Immature natural killer cell (primary cell): ENCODE measurements at places on chromosomes 1 and 21.

- H3K4me1 ChIP-seq: peaks cover 47% of the 10 kb centered on the region
- H3K36me3 ChIP-seq: no peaks in the 10 kb centered on the region
- no peak overlapping the region for H3K27ac ChIP-seq
- DNase-seq: no peak
- peaks cover 57% of the 10 kb centered on the region for H3K27me3 ChIP-seq
- H3K4me3 ChIP-seq: peak overlapping the region; percentile 78
Observed at GRCh38 chr1:90729504-90730242, 12.6 kb upstream of the BARHL2 start.

- DNase-seq: no peak
- H3K4me1 ChIP-seq: peaks cover 49% of the 10 kb centered on the region
- peaks cover 4% of the 10 kb centered on the region for H3K27me3 ChIP-seq
Observed at GRCh38 chr1:204089044-204089751, 16.3 kb downstream of the SOX13 start.

GRCh38 chr1:90835661-90836344 lies 118.7 kb upstream of the BARHL2 start:
- H3K27me3 ChIP-seq: peaks cover 52% of the 10 kb centered on the region
- DNase-seq: no peak
- H3K4me1 ChIP-seq: peaks cover 19% of the 10 kb centered on the region
- H3K27ac ChIP-seq: no peak overlapping the region

GRCh38 chr1:40495315-40495903 lies 13.2 kb upstream of the EXO5 start:
- no peak for DNase-seq
- no peak overlapping the region for H3K4me3 ChIP-seq
- no peak overlapping the region for H3K27ac ChIP-seq
- peaks cover 69% of the 10 kb centered on the region for H3K36me3 ChIP-seq

DNA sequence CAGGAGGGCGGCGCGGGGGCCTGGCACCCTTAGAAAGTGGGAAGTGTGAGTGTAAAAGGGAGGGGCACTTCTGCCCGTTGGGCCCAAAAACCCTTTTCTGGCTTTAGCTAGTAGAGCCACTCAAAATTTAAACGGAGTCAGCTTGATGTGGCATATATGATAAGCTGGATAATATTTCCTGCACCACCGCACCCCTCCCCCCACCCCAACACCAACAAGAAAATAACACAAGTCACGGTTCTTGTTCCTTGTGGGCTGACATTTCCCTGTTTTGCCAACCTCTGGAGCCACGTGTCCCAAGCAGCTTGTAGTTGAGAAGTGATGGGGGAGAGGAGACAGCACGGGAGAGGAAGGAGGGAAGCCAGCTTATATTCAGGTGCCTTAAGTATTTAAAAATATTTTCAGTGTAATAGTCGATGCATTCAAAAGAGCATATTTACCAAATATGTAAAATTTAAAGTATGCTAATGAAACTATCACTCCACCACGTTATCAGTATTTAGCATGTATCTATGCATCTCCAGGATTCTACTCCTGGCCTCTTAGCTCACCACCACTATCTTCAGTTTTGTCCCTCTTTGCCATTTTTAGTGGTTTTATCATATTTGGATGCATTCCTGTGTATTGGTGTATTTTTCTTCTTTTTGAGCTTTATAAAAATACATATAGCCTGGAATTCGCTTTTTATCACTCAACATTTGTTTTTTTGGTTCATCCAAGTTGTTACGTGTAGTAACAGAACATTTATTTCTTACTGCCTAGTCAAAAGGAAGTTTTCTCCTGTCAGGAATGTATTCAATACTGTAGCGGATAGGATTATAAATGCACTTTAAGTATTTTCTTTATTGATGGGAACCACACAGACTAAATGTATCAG lies 773 bp upstream of the DDX59 start:
- no peak for DNase-seq
- H3K27me3 ChIP-seq: no peaks in the 10 kb centered on the region
- H3K4me3 ChIP-seq: peak overlapping the region; percentile 97
- peaks cover 50% of the 10 kb centered on the region for H3K4me1 ChIP-seq
- peaks cover 7% of the 10 kb centered on the region for H3K36me3 ChIP-seq

GRCh38 chr1:19222979-19223824 lies 13.1 kb upstream of the UBR4 start:
- no peak overlapping the region for H3K27ac ChIP-seq
- no peaks in the 10 kb centered on the region for H3K4me1 ChIP-seq
- no peak for DNase-seq
- peaks cover 18% of the 10 kb centered on the region for H3K36me3 ChIP-seq
- no peak overlapping the region for H3K4me3 ChIP-seq

DNA sequence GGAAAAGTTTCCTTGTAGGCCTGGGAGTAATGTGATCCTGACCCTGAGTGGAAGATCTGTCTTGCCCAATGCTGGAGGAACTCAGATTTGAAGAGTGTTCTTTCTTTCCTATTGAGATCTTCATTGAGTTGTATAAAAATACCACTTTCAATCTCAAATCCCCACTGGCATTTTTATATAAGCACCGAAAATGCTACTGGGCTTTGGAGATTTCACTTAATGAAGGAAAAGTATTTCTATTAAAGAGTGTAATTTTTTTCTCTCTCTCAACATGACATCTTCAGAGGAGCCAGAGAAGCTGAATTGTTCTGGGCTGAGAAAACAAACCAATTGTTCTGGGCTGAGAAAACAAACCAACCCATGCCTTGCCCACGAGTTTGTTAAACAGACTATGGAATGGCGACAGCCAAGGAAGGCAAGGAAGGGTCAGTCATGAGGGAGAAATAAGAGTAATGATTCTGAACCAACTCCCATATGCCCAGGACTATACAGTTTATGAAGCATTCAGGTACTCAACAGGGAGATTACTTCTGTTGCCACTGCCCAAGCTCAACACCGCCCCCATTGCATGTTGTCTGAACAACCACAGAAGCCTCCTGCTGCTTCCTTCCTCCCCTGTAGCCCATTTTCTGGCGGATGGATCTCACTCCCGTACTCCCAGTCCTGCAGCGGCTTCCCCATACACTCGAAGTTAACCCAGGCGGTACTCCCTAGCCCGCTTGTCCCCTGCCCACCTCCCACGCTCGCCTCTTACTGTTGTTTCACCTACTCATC lies 103.2 kb downstream of the BEND5 start:
- no peak for DNase-seq
- no peaks in the 10 kb centered on the region for H3K4me1 ChIP-seq
- H3K27me3 ChIP-seq: peaks cover 12% of the 10 kb centered on the region
- H3K36me3 ChIP-seq: no peaks in the 10 kb centered on the region
- H3K4me3 ChIP-seq: no peak overlapping the region

GRCh38 chr1:248359415-248359814 lies 2.0 kb upstream of the OR2T4 start:
- H3K4me3 ChIP-seq: no peak overlapping the region
- H3K27ac ChIP-seq: no peak overlapping the region
- no peaks in the 10 kb centered on the region for H3K4me1 ChIP-seq
- no peak for DNase-seq
- H3K36me3 ChIP-seq: no peaks in the 10 kb centered on the region
- H3K27me3 ChIP-seq: peaks cover 4% of the 10 kb centered on the region

- no peak for DNase-seq
- no peaks in the 10 kb centered on the region for H3K27me3 ChIP-seq
- no peaks in the 10 kb centered on the region for H3K36me3 ChIP-seq
- peak overlapping the region; percentile 93 for H3K27ac ChIP-seq
- peak overlapping the region; percentile 9 for H3K4me3 ChIP-seq
- peaks cover 84% of the 10 kb centered on the region for H3K4me1 ChIP-seq
Observed at GRCh38 chr21:14542638-14543037, 3.5 kb downstream of the SAMSN1 start.

- H3K27ac ChIP-seq: peak overlapping the region; percentile 94
- peaks cover under 1% of the 10 kb centered on the region for H3K27me3 ChIP-seq
- peak overlapping the region; percentile 75 for H3K4me3 ChIP-seq
- H3K36me3 ChIP-seq: no peaks in the 10 kb centered on the region
Observed at GRCh38 chr1:154493276-154493675, 8.7 kb upstream of the TDRD10 start.

GRCh38 chr1:39453603-39454002 lies 37.8 kb upstream of the BMP8A start:
- DNase-seq: no peak
- H3K27ac ChIP-seq: no peak overlapping the region

- no peak for DNase-seq
- H3K27me3 ChIP-seq: no peaks in the 10 kb centered on the region
- no peak overlapping the region for H3K27ac ChIP-seq
Observed at GRCh38 chr1:181397845-181398244, 85.5 kb upstream of the CACNA1E start.

GRCh38 chr1:25107643-25108010 lies 124.7 kb downstream of the SYF2 start:
- peaks cover 10% of the 10 kb centered on the region for H3K27me3 ChIP-seq
- peaks cover 6% of the 10 kb centered on the region for H3K36me3 ChIP-seq
- no peak overlapping the region for H3K4me3 ChIP-seq
- no peak for DNase-seq

DNA sequence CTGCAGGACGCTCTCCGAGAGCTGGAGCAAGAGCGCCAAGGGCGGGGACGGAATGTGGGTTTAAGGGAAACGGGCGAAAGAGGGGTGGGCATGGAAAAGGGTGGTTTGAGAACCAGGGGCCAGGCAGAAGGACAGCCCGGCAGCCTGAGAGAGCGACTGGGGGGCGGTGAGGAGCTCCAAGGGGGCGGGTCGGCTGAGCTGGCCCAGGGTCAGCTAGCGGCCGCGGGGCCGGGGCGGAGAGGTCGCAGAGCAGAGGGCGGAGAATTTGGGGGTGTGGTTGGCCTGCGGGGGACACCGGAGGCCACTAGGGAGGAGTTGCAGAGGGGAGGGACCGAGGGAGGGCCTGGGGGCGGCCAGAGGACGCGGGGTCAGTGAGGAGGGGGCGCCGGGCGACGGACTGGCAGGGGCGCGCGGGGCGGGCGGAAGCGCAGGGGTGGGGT lies 54.7 kb downstream of the NDUFS5 start:
- H3K36me3 ChIP-seq: no peaks in the 10 kb centered on the region
- H3K27ac ChIP-seq: no peak overlapping the region
- H3K27me3 ChIP-seq: peaks cover 13% of the 10 kb centered on the region
- H3K4me3 ChIP-seq: peak overlapping the region; percentile 61
- DNase-seq: no peak

- H3K4me3 ChIP-seq: no peak overlapping the region
- DNase-seq: no peak
- peaks cover 3% of the 10 kb centered on the region for H3K36me3 ChIP-seq
- H3K4me1 ChIP-seq: peaks cover 12% of the 10 kb centered on the region
- H3K27me3 ChIP-seq: peaks cover 2% of the 10 kb centered on the region
Observed at GRCh38 chr1:116491700-116492357, 79.0 kb downstream of the CD58 start.

GRCh38 chr1:229209386-229209785 lies 61.5 kb upstream of the RAB4A start:
- H3K4me1 ChIP-seq: no peaks in the 10 kb centered on the region
- no peaks in the 10 kb centered on the region for H3K36me3 ChIP-seq
- H3K4me3 ChIP-seq: no peak overlapping the region

GRCh38 chr1:26353210-26353859 lies 595 bp downstream of the CRYBG2 start:
- no peak overlapping the region for H3K27ac ChIP-seq
- H3K4me3 ChIP-seq: no peak overlapping the region
- peaks cover 14% of the 10 kb centered on the region for H3K27me3 ChIP-seq

GRCh38 chr1:206484901-206485300 lies 14.6 kb downstream of the IKBKE start:
- DNase-seq: no peak
- no peak overlapping the region for H3K4me3 ChIP-seq

- peaks cover 14% of the 10 kb centered on the region for H3K27me3 ChIP-seq
- no peaks in the 10 kb centered on the region for H3K36me3 ChIP-seq
- no peak for DNase-seq
- peaks cover 18% of the 10 kb centered on the region for H3K4me1 ChIP-seq
Observed at GRCh38 chr1:201741763-201742342, 87.1 kb upstream of the IPO9 start.

- H3K4me3 ChIP-seq: no peak overlapping the region
- H3K36me3 ChIP-seq: no peaks in the 10 kb centered on the region
- no peaks in the 10 kb centered on the region for H3K27me3 ChIP-seq
- peaks cover 77% of the 10 kb centered on the region for H3K4me1 ChIP-seq
Observed at GRCh38 chr1:21764615-21765423, 18.1 kb downstream of the USP48 start.

- H3K4me1 ChIP-seq: no peaks in the 10 kb centered on the region
- no peak for DNase-seq
- H3K36me3 ChIP-seq: peaks cover 4% of the 10 kb centered on the region
- H3K27me3 ChIP-seq: no peaks in the 10 kb centered on the region
- H3K4me3 ChIP-seq: no peak overlapping the region
Observed at GRCh38 chr1:222555992-222556615, 8.2 kb upstream of the HHIPL2 start.

- H3K27me3 ChIP-seq: peaks cover 3% of the 10 kb centered on the region
- DNase-seq: no peak
- H3K27ac ChIP-seq: no peak overlapping the region
- no peaks in the 10 kb centered on the region for H3K4me1 ChIP-seq
- H3K36me3 ChIP-seq: no peaks in the 10 kb centered on the region
- H3K4me3 ChIP-seq: no peak overlapping the region
Observed at GRCh38 chr1:115430441-115431158, 92.6 kb upstream of the NGF start.

GRCh38 chr1:167554028-167554779 lies 642 bp upstream of the CREG1 start:
- H3K36me3 ChIP-seq: no peaks in the 10 kb centered on the region
- peak overlapping the region; percentile 92 for H3K4me3 ChIP-seq
- DNase-seq: no peak
- peaks cover 2% of the 10 kb centered on the region for H3K27me3 ChIP-seq
- peaks cover 17% of the 10 kb centered on the region for H3K4me1 ChIP-seq

DNA sequence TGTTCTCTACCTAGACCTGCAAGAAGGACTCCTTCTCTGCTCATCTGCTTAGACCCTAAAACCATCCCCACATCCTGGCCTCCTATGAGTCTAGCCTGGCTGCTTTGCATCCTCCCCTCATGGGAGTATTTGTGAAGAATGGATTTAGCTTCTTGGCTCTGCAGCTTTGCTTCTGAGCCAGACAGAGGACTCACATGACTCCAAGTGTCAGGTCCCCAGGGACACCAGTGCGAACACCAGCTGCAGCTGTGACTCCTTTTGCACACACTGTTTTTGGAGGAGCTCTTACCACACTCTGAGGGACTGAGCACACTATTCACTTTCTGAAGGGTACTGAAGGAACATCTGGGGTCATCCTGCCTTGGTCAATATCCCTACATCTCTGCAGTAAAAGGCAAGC lies 131.8 kb upstream of the SGIP1 start:
- no peaks in the 10 kb centered on the region for H3K36me3 ChIP-seq
- no peak overlapping the region for H3K4me3 ChIP-seq
- no peak for DNase-seq

- H3K4me1 ChIP-seq: no peaks in the 10 kb centered on the region
- no peak overlapping the region for H3K27ac ChIP-seq
- no peaks in the 10 kb centered on the region for H3K36me3 ChIP-seq
Observed at GRCh38 chr1:33814166-33814565, 49.7 kb upstream of the HMGB4 start.

DNA sequence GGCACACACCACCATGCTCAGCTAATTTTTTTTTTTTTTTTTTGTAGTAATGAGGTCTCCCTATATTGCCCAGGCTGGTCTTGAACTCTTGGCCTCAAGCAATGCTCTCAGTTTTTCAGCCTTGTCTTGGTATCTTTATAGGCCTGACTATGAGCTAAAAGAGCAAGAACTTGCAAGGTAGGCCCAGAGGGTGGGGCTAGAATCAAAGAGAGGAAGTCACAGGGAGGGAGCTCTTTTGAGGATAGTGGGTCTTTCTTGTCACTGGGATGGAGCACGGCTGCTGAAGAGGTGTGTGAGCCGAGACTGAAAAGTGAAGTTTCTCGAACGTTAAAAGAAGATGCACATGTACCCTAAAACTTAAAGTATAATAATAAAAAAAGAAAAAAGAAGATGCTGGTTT lies 260.0 kb upstream of the BEND5 start:
- H3K36me3 ChIP-seq: no peaks in the 10 kb centered on the region
- H3K27ac ChIP-seq: no peak overlapping the region
- peaks cover 2% of the 10 kb centered on the region for H3K27me3 ChIP-seq
- no peak for DNase-seq
- H3K4me1 ChIP-seq: no peaks in the 10 kb centered on the region
- no peak overlapping the region for H3K4me3 ChIP-seq
